Endothelial cell (in vitro differentiated cells): ENCODE measurements at places on chromosomes 7 and 10. TPM values are rescaled to one million over a fixed set of nuclear protein-coding genes. Genes with fewer than 3 reads are reported as not detected.

GRCh38 chr7:156175003-156175402 lies 362.7 kb upstream of the SHH start:
- DNase-seq, result no peak

DNA sequence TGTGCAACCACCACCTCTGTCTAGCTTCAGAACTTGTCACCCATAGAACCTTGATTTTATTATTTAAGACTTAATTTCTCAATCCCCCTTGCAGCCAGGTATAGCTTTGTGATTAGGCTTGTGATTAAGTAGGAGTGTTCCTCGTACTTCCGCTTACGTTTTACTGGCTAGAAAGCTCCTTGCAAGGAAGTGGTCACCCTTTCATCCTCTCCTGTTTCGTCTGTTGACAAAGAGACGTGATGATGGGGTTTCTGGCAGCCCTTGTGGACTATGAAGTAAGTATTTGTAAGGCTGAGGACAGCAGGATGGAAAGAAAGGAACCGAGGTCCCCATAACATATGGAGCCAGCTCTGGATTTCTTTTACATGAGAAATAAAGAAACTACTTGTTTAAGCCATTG lies 86.5 kb upstream of the KDM7A start:
- no peak for DNase-seq

DNA sequence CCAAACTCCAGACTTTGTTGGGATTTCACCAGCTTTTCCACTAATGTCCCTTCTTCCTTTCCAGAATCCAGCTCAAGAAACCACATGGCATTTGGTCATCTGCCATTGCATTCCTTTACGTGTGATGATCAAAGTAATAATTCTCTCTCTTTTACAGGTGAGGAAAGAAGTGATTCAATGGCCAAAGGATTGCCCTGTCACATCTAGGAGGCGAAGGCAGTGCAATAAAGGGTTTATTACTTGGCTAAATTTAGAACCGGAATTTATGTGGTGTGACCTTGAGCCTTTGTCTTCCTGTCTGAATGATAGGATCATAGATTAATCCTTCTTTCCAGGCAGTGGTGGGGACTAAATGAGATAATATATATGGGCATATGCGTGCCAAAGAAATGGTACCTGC lies 58.3 kb upstream of the COBL start:
- no peak for DNase-seq

Gene SCART1
- 0.36 TPM for total RNA-seq

Gene RASA4B
- total RNA-seq, result 6.2 TPM

Gene CC2D2B
- 2.1 TPM for total RNA-seq

- no peak for DNase-seq
These were observed 82.9 kb downstream of the MAD1L1 start for GRCh38 chr7:2149672-2150444.

DNA sequence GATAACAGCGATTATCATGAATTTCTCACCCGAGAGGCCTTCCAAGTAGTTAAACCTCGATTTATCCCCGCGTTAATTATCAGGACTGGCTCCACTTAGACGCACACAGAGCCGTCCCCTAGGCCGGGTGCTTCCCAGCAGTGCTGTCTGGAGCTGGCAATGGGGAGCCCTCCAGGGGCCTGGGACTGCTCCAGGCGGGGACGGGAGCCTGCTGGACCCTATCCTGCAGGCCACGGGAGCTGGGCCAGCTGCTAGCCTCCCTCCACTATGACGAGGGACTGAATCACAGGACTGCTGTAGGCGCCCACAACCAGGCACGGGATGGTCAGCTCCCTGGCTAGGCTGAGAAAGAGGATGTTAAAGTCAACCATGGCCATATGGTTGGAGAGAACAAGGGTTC lies 229.1 kb downstream of the ELFN1 start:
- DNase-seq, result no peak

DNA sequence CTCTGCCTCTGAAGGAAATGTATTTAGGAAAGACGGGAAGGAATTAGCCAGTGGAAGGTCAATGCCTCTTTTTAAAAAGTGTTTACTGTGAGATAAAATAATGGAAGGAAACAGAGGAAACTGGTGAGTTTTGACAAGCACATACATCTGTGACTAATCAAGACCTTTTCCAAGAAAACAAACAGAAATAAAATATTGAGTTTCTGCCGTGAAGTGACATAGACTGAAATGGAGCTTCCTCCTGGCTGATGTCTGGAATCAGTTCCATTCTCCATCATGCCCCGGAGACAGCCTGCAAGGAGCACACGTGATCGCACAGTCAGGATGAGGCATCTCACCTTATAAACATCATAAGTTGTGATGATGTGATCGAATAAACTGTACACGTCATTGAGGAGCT lies 30.7 kb downstream of the TECTB start:
- DNase-seq, result no peak

Gene MYO1G
- total RNA-seq, result 0.13 TPM
